SK-N-DZ (cell line): ENCODE measurements at places on chromosomes 5 and 9.

GRCh38 chr9:134690946-134691694, 49.5 kb downstream of the COL5A1 start:
- DNase-seq, result no peak

DNA sequence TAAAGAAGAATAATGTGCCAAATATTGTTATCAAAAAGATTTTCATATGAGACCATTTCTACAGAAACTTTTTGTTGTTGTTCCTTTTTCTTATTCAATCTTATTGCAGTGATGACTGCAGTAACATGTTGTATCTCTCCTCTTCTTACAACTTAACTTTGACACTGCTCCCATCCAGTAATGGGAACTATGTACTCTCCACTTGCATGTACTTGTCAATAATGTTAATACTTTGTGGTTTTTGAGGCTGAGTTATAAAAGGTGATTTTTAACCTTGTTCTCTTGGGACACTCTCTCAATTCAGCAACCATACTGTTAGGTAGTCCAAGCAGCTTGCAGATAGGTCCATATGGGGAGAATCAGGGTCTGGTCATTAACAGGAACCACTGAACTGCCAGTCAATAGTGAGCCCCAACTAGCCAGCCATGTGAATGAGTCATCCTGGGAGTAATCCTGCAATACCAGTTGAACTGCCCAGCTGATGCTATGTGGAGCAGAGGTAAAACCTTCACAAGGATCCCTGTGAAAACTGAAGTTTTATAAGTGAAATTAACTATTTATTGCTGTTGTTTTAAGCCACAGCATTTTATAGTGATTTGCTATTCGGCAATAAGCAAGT, 199.6 kb upstream of the DAB2 start:
- no peak for DNase-seq

- no peak for DNase-seq
These were observed 92.0 kb upstream of the DNAH5 start for GRCh38 chr5:14036514-14036913.

- DNase-seq, result no peak
These were observed 69.8 kb upstream of the RAI14 start for GRCh38 chr5:34586117-34586885.

GRCh38 chr9:89527084-89527483, 29.2 kb upstream of the SEMA4D start:
- no peak for DNase-seq

DNA sequence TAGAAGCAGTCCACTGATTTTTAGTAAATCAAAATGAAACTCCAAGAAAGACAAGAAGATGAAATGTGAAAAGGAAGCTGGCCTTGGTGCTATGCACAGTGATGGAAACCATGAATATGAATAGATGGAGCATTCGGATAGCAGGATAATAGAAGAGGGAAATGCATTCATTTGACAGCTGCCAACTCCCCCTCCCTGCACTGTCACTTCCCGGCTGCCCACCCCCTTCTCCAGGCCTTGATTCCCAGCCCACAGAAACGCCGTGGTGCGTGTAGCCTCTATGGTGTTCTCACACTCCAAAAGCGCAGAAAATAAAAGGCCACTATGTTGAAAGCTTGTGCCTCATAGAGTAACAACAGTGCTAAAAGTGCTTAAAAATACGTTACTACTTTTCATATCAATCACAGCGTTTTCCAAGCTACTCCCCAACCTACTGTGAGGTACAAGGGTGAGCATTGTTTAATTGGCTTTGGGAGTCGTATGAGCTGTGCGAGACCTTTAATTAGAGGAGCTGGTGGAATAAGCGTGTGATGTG, 26.1 kb upstream of the IFNK start:
- DNase-seq, result no peak

- DNase-seq, result no peak
These were observed 1.7 kb downstream of the EPB41L4B start for GRCh38 chr9:109319017-109319625.

DNA sequence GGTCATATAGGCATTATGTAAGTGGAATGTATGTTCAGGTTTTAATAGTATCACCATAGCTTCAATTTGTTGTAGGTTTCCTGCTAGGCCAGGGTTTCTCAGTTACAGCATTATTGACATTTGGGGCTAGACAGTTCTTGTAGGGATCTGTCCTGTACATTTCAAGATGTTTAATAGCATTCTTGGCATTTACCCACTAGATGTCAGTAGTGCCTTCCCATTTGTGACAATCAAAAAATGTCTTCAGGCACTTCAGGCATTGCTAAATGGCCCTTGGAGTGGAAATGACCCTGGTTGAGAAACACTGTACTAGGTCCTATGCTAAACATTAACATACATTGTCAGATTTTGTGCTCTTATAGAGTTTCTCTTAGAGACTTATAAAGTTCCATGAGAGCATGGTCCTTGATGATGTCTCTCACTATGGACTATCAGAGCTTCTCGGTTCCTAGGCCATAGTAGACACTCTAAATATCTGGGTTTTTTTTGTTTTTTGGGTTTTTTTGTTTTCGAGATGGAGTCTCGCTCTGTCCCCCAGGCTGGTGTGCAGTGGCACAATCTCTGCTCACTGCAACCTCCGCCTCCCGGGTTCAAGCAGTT, 1.4 kb downstream of the KIF20A start:
- peak; percentile 73 for DNase-seq

DNA sequence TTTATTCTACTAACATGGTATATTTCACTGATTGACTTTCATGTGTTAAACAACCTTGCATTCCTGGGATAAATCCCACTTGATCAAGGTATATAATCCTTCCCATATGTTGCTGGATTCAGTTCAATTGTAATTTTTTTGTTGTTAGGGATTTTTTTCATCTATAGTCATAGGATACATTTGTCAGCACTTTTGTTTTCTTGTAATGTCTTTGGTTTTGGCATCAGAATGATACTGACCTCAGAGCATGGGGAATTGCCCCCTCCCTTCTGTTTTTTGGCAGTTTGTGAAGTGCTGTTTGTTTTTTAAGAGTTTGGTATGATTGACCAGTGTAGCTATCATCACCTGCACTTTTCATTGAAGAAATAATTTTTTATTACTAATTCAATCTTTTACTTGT, 176.8 kb upstream of the RASEF start:
- DNase-seq, result no peak

- DNase-seq, result no peak
These were observed 73.9 kb downstream of the KLF9 start for GRCh38 chr9:70340572-70340971.
